ENCODE measurements at places on chromosomes 5 and 9.

DNA sequence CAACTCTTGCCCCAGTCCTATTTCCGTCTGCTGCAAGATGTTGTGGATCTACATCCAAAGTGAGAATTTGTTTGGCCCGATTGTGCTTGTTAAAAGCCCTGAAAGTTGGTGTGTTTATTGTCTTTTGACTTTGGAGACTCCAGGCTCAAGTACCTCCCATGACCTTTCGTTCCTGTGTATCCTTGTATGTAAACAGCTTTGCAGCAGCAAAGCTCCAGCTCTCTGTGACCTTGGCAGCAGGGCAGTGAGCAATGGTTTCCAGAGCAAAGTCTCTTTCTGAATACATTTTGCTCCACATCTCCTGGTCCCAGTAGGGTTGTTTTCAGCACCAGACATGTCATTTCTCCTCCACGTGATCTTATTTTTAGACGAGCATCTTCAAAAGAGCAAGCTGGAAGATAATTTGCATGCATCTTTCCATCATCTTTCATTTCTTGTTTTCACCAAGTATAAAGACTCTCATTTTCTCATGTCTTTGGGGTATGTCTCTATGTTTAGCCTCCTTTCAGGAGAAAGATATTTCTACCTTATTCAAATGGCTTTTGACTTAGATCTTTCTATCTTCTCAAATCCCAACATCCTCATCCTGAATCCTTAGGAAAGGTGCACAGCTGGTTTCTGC is 68.1 kb upstream of the ERCC6L2 start:
- no peak for DNase-seq

DNA sequence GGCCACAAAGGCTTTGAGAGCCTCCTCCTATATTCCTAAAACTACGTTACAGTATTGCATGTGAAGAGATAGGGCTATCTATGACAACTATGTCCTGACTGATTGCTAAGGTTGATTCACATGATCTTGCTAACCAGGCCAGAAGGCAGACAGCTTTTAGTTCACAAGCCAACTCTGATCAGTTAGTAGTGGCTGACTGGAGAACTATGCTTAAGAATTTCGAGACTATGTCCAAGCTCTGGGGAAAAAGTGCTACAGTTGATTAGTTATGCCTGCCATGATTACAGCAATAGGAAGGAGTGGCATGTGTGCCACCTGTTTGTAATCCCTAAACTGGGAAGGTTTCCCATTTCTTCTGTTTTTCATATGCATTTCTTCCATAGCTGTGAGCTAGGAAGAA is 223.4 kb downstream of the DOCK8 start:
- no peak for DNase-seq

DNA sequence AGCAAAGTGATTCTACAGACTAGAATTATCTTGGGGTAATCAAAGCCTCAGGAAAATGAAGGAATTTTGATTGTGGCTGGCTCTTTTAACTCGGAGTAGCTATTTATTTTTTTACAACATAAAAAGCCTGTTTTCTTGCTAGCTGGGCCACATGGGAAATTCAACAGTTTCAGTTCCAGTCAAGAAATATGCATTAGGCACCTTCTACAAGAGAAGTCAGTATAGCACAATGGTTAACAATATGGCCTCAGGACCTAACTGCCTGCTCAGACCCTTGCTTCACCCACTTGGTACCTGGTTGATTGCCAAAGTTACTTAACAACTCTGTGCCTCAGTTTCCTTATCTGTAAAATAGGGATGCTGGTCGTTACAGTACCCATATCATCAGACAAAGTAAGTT is 586.2 kb downstream of the ZNF608 start:
- no peak for DNase-seq

DNA sequence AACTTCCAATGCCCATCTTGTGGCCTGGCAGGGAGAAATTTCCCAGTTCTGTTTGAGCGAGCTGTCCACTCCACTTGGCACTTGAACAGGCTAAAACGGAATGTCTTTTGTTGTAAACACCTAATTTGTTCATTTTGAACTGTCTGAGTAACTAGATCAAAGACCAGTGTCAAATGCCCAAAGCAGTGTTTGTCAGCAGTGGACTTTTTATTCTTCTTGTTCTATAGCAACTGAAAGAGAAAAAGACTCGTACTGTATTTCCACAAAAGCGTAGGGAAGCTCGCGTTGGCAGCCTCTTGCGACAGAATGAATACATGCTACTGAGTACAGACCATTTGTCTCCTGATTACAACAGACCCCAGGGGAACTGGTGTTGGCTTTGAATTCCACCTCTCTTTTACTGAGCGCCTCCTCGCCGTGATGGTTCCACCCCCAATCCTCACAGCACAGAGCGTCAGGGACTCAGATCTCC is 601.8 kb upstream of the ZNF608 start:
- DNase-seq: peak; percentile 82

DNA sequence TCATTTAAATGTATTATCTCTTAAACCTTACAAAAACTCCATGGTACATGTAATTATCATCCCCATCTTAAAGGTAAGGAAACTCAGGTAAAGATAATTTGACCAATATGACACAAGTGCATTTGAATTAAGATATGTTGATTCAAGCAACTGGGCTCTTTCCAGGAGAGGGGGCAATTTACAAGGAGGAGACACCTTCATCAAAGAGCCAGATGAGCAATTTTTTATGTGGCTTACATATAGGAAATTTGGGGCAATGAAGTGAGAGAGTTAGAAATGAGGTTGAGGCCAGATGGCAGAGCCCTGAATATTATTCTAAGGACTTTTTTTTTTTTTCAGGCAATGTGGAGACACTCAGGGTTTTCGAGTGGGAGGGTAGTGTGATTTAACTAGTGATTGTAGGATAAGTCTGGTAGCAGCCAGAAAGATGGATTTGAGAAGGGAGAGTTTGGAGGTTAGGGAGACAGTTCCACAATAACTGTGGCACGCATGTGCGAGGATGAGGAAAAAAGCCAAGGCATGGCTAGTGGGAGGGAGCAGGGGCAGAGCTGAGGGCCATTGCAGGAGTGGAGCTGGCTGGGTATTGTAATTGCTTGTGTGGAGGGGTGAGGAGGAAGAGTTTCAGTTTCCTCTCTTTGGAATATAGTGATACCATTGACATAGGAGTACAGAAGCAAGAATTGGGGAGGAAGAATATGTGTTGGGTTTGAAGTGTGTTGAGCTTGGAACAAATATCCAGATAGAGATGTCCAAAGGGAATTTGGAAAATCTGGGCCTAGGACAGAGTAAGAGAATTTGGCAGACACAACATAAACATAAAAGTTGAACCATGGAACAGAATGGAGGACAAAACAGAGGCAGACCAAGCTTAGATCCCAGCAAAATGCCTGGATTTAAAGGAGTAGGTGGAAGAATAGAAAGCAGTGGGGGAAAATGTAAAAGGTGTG is 72.0 kb downstream of the ACTBL2 start:
- DNase-seq: no peak

DNA sequence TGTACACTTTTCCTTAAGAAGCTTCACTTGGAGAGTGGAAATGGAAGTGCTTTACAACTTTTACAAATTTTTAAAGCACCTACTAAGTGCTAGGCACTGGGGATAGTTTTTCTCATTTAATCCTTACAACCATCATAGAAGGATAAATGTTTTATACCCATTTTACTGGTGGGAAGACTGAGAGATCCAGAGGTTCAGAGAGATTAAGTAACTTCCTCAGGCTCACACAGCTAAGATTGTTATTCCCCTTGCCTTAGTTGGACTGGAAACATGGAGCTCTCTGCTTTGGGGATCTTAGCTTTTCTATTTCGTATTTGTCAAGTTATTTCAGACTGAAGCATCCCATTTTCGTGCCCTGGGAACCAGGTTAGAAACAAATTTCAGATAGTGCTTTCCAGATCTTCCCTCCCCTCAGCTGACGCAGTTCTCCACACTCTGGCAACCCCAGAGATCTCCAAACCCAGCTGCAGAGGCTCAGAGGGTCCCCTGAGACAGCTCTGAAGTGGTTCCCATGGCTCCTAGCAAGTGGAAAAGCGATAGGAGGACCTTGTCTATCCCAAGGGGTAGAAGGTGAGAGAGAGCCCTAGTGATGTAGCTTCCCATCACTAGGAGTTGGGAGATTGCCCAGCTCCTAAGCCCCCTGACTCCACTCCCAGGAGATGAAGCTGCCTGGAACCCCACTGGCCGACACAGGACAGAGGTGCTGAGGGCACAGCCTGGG is 16.2 kb upstream of the GABBR2 start:
- no peak for DNase-seq

DNA sequence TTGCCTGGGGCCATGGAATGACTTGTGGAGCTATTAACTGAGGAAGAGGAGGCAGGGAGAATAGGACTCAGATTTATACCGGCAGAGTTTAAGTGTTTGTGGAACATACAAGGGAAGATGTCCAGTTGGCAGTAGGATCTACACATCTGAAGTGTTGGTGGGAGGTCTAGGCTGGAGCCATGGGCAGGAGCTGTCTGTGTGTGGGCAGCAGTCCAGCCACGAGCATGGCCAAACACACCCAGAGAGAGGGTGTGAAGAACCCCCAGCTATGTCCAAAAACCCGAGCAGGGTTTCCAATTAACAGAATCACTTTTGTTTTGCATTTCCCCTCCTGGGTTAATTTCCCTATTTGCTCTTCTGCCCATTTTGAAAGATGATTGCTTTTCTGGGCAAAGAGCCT is 393.7 kb downstream of the CDK5RAP2 start:
- no peak for DNase-seq

- no peak for DNase-seq
Observed at GRCh38 chr9:114603248-114603647, 7.8 kb upstream of the TMEM268 start.

DNA sequence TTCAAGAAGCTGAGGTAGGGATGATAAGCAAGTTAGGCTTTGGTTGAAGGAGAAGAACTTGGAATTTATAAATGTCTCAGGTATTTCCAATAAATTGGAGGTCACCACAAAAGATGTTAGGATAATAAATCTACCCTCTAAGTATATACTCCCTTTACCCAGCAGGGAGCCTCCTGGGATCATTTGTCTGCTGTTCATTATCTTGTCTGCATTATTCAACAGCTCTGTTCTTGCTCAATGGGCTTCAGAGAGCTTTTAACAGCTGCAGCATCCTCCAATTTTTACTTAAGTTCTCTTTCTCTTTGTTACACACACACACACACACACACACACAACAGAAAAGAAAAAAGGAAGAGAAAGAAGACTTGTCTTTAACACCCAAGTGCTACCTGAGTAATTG is 51.7 kb upstream of the VPS13A start:
- DNase-seq: no peak

- DNase-seq: no peak
Observed at GRCh38 chr5:36438765-36439561, 137.3 kb upstream of the RANBP3L start.

- DNase-seq: no peak
Observed at GRCh38 chr9:70119786-70120185, 76.1 kb downstream of the MAMDC2 start.

DNA sequence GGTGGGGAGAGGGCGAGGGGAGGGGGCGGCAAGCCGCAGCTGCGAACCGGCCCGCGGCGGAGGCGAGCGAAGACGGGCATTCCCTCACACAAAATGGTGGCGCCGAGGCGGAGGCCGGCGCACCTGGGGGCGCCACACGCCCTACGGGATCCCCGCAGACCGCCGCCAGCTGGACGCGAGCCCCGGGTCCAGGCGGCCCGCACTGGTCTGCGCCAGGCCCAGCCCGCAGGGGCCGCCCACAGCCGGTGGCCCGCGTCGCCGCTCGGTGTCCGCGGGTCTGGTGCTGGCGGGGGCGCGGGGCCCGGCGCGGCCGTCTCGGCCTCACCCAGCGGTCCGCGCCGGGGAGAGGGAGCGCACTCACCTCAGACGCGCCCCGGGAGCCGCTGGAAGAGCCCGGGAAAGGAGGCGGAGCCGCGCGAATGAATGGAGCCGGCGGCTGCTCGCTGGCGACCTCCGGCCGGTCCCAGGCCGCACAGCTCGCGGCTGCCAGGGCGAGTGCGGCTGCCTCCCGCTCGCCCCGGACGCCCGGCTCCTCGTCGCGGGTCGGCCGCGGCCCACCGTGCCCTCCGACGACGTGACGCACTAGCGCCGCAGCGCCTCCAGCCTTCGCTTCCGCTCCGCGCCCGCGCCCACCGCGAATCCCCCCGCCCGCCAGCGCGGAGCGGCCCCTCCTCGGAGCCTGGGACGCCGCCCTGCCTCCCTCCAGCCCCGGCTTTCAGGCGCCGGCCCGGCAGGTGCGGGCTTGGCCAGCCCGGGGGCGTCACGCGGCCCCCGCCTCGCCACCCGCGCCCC is at the start of gene FAM169A:
Gene FAM169A (minus strand): TSS at position 584 of the 792 bp plus-strand sequence. CDS start 24,711 bp downstream, outside the sequence.
- DNase-seq: peak; percentile 67

GRCh38 chr5:54889826-54890225 is 95.6 kb downstream of the ESM1 start:
- no peak for DNase-seq

- DNase-seq: no peak
Observed at GRCh38 chr9:15286161-15286821, 20.7 kb downstream of the TTC39B start.

Measured in NCI-H1436 (cell line).